ENCODE measurements at places on chromosomes 4 and X.
A peak's percentile ranks its signal among the peaks of the same experiment; 100 is the strongest.

DNA sequence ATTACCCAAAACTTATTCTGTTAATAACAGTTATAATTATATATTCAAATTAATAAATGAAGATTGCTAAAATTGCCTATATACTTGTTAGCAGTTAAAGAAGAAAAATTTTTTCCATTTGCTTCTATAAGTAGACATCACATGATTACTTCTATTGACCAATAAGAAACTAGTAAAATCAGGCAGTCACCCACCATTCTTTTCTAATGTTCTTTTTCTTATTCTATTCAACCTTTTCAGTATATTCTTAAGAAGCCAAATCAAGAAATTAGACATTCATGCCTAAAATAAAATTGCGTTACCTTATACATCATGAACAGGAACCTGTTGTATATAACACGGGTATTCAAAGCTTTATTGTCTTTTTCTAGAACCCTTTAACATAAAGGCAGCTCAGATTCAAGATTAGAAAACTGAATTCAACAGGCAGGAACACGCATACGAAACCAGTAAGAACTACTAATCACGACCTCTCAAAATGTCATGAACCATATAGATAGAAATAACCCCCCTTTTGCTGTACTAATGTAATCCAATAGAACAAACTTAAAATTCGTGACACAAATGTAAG, 568.1 kb upstream of the DIPK2B start:
- peak overlapping the region; percentile 82 for H3K27ac ChIP-seq
- H3K36me3 ChIP-seq: no peaks in the 10 kb centered on the region
- H3K4me1 ChIP-seq: peaks cover 8% of the 10 kb centered on the region
- H3K27me3 ChIP-seq: no peaks in the 10 kb centered on the region
- peak overlapping the region; percentile 48 for H3K4me3 ChIP-seq

GRCh38 chr4:6916587-6917460, 7.2 kb downstream of the TBC1D14 start:
- H3K27ac ChIP-seq: peak overlapping the region; percentile 97
- DNase-seq: peak; percentile 85
- no peak overlapping the region for H3K4me3 ChIP-seq
- H3K36me3 ChIP-seq: peaks cover 2% of the 10 kb centered on the region

GRCh38 chr4:93199492-93199891, 629.1 kb upstream of the ATOH1 start:
- no peak overlapping the region for H3K27ac ChIP-seq
- H3K27me3 ChIP-seq: no peaks in the 10 kb centered on the region
- no peak overlapping the region for H3K4me3 ChIP-seq
- H3K4me1 ChIP-seq: no peaks in the 10 kb centered on the region
- peak; percentile 19 for DNase-seq

DNA sequence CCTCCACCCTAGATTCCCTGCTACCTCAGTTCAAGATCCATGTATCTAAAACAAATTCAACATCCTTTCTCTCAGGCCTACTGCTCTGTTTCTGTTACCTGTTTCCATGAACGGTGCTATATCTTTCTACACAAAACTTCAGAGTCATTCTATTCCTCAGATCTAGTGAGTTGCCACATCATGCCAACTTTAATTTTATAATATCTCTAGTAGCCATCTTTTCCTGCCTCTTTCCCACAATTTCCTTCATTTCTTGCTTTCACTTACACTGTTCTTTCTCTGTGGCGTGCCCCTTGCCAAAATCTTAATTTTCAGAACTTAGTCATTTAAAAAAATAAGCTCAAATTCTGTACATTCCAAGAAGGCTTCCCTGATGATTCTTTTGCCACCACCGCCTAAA, 15.2 kb downstream of the GUCY1A1 start:
- no peak for DNase-seq
- no peak overlapping the region for H3K27ac ChIP-seq
- H3K4me1 ChIP-seq: no peaks in the 10 kb centered on the region
- H3K36me3 ChIP-seq: no peaks in the 10 kb centered on the region

DNA sequence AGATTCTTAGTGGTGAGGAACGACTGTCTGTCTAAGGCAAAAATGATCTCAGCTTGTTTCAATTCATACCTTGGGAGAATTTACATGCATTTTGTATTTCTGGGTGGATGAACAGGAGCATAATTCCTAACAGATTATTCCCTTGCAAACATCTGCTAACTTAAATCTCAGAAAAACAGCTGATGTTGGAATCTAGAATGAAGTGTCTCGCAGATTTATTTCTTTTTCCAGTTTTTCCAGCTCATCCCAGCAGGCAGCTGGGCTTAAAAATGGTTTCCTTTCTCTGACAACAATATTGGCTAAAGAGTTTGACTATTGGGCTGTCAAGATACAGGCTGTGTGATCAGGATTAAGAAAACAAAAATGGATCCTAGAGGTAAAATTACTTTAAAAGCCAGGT, 1.1 kb downstream of the LNX1 start:
- DNase-seq: no peak
- H3K36me3 ChIP-seq: no peaks in the 10 kb centered on the region
- peak overlapping the region; percentile 53 for H3K4me3 ChIP-seq
- H3K27ac ChIP-seq: peak overlapping the region; percentile 92
- peaks cover 22% of the 10 kb centered on the region for H3K4me1 ChIP-seq
- H3K27me3 ChIP-seq: no peaks in the 10 kb centered on the region

DNA sequence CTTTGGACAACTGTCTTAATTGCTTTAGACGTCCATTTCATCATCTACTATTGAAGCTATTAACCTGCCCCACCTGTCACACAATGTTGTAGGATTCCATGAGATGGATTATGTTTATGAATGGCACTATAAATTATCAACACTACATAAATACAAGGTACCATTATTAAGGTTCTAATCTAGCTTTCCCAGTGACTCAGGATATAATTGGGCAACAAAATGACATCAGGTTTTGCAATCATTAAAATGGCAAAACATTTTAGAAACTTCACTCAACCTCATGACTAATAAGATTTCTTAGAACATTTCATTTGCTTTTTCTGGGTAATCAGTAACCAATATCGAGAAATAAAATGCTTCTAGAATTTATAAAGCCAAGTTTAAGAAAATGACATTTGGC, 9.2 kb downstream of the HOPX start:
- no peaks in the 10 kb centered on the region for H3K4me1 ChIP-seq
- no peaks in the 10 kb centered on the region for H3K27me3 ChIP-seq
- H3K27ac ChIP-seq: no peak overlapping the region
- H3K4me3 ChIP-seq: no peak overlapping the region
- DNase-seq: no peak
- no peaks in the 10 kb centered on the region for H3K36me3 ChIP-seq

GRCh38 chr4:683982-684622, 4.8 kb downstream of the SLC49A3 start:
- H3K27ac ChIP-seq: no peak overlapping the region
- H3K4me1 ChIP-seq: peaks cover 42% of the 10 kb centered on the region
- peak; percentile 70 for DNase-seq
- H3K36me3 ChIP-seq: no peaks in the 10 kb centered on the region
- H3K4me3 ChIP-seq: no peak overlapping the region

DNA sequence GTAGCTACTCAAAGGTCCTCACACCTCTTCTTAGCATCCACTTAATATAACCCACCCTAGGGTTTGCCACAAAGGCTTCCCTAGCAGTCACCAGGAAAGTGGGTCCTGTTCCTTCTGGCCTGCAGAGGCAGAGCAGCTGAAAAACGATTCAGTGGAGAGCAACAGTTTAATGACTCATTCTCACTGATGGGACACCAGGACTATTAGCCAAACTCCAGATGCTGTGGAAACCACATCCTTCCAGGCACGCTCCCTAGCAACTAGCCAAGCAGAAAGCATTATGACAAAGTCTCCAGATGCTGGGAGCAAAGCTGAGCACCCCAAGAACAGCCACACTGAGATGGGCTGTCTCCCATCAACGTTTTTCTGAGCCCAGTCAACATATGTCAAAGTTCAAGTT, 30.3 kb upstream of the UTP14A start:
- no peak overlapping the region for H3K4me3 ChIP-seq
- DNase-seq: no peak
- no peak overlapping the region for H3K27ac ChIP-seq
